ENCODE measurements at places on chromosomes 12 and 14.

- no peak for DNase-seq
Observed at GRCh38 chr14:57495416-57495815, 1.8 kb upstream of the CCDC198 start.

DNA sequence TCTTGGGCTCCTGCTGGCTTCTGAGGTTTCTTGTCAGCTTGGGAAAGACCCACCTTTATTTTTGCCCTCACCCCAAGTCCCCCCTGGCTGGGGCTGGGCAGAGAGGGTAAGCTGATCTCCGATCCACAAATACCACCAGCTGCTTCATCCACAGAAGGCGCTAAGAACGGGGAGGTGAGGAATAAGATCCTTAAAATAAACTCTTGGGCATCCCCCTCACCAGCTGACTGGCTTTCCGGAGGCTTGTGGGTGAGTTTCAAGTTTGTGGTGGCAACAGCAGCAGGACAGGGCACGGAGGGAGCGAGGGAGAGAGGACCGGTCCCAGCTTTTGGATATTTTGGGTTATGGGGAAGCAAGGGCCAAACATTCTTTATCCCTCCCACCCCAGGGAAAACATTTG, 20.8 kb upstream of the HSPB8 start:
- DNase-seq, result no peak

DNA sequence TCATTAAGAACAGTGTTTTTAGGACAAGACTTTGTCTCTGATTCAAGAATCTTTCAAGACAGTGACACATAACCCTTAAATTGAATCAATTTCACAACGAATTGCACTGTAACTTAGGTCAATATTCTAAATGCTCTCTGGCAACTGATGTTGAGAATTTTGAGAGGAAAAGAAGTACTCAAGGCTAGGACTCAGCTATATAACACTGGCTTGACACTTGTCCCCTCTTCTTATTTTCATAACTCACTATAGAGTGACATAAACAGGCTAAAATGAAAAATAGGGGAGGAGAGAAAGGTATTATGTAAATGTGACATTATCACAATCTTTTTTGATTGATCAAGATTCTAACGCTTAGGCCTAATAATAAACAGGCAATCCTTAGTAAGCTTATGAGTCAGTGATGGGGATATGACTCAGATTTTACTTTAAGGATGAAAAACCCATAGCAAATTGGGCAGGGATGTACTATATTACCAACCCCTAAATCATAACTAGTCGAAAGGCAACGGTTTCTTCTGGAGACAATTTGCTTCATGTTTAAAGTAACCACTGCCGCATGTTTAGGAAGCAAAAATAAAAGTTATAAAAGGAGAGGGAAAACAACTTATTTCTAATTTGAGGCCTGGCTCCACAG, 10.9 kb downstream of the BTG1 start:
- DNase-seq, result no peak

GRCh38 chr14:54646626-54647025, 79.7 kb downstream of the SAMD4A start:
- no peak for DNase-seq

DNA sequence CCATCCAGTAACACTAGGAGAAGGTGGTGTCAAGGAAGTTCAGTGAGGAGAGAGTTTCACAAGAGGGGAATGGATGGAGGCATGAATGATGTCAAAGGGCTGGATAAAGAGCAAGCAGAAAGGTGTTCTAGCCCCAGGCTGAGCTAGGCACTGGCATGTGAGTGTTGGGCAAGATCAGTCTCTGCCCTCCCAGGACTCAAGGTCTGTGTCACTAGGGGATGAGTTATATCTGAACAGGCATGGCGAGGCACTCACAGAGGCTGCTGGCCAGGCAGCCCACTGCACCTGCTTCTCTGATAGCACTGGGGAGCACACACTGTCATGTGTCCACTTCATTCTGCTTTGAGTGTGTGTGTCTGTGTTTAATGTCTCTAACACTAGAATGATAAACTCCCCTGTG, 903.8 kb downstream of the BCL11B start:
- no peak for DNase-seq

- no peak for DNase-seq
Observed at GRCh38 chr14:90444077-90444696, 47.4 kb downstream of the CALM1 start.

GRCh38 chr14:49767571-49768300, at the start of gene KLHDC2:
KLHDC2 (plus strand) TSS chr14:49768153; CDS start chr14:49768469, 316 bp downstream.
- peak; percentile 87 for DNase-seq

- no peak for DNase-seq
Observed at GRCh38 chr12:105223884-105224283, 12.1 kb downstream of the APPL2 start.

- no peak for DNase-seq
Observed at GRCh38 chr12:48824112-48824511, 5.8 kb downstream of the CACNB3 start.

DNA sequence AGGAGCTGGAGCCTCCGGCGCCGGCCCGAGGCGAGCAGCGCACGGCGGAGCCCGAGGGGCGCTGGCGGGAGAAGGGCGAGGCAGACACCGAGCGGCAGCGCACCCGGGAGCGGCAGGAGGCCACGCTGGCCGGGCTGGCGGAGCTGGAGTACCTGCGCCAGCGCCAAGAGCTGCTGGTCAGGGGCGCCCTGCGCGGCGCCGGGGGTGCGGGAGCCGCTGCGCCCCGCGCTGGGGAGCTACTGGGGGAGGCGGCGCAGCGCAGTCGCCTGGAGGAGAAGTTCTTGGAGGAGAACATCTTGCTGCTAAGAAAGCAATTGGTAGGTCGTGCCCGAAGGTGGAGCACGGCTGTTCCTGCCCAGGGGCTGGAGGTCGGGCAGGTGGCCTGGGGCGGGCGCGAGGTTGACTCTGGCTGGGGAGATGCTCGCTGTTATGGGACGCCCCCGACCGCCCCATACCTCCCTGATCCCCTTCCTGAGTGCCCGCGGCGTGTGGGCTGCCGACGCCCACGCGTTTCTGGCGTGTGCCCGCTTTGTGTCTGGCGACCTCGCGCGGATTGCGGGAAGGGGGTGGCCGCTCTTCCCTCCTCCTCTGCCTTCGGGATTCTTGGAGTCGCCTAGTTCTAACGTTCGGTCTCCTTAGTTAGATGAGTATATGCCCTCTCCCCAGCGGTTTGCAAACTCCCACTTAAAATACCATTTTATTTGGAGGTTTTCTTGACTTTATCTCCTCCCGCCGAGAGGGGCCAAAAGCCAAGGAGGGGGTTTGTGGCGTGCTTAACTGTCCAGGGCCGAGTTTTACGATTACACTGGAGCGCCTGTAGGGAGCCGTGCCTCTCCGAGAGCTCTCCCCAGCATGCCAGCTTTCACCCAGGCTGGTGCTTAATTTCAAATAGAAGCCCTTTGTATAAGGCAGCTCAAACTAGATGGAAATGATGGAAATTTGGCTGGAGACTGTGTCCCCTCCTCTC, 752 bp downstream of the DACT1 start:
- DNase-seq, result peak; percentile 32

DNA sequence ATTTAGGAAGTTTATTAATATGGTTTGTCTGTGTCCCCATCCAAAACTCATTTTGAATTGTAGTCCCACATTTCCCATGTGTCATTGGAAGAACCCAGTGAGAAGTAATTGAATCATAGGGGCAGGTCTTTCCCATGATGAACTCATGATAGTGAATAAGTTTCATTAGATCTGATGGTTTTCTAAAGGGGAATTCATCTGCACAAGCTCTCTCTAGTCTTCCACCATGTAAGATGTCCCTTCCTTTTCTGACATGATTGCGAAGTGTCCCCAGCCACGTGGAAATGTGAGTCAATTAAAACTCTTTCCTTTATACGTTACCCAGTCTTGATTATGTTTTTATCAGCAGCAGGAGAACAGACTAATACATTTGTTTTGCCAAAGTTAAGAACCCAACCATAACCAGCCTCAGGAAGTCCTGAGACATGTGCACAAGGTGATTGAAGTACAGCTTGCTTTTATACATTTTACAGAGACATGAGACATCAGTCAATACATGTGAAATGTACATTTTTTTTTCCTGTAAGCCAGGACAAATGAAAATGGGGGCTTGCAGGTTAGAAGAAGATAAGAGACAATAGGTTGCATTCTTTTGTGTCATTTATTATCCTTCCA, 1136.7 kb downstream of the TMEM121 start:
- no peak for DNase-seq

GRCh38 chr12:47323802-47324201, 244.0 kb upstream of the AMIGO2 start:
- DNase-seq, result no peak

GRCh38 chr12:19404242-19404880, 34.9 kb upstream of the AEBP2 start:
- DNase-seq, result no peak

GRCh38 chr12:24915501-24915900, 33.4 kb downstream of the BCAT1 start:
- DNase-seq, result no peak

- peak; percentile 62 for DNase-seq
Observed at GRCh38 chr12:38904537-38905479, 583 bp downstream of the CPNE8 start.

- no peak for DNase-seq
Observed at GRCh38 chr12:38350342-38351174, 34.0 kb downstream of the ALG10B start.

GRCh38 chr12:64566831-64567517, 43.3 kb upstream of the RASSF3 start:
- no peak for DNase-seq

DNA sequence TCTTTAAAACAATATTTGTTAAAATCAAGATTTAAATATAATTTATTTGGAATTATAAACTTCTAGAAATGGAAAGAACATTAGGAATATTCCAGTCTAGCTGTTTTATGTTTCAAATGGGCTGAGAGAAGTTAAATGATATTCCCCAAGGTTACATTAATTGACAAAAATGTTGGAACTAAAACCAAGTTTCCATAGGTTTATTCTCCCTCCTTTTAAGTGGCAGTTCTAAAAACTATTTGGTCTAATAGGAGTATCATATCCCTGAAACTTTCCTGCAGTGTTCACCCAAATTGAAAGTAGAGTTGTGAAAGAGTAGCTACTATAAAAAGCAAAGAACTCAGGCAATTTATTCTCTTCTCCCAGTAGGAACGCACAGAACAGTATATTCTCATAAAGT, 1185.5 kb downstream of the LRFN5 start:
- DNase-seq, result no peak

- no peak for DNase-seq
Observed at GRCh38 chr12:131223171-131223761, 269.6 kb downstream of the ADGRD1 start.

DNA sequence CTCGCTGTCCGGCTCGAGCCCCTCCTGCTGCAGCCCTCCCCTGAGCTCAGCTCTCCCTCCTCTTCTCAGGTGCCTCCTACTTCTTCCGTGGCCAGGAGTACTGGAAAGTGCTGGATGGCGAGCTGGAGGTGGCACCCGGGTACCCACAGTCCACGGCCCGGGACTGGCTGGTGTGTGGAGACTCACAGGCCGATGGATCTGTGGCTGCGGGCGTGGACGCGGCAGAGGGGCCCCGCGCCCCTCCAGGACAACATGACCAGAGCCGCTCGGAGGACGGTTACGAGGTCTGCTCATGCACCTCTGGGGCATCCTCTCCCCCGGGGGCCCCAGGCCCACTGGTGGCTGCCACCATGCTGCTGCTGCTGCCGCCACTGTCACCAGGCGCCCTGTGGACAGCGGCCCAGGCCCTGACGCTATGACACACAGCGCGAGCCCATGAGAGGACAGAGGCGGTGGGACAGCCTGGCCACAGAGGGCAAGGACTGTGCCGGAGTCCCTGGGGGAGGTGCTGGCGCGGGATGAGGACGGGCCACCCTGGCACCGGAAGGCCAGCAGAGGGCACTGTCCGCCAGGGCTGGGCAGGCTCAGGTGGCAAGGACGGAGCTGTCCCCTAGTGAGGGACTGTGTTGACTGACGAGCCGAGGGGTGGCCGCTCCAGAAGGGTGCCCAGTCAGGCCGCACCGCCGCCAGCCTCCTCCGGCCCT, 22.8 kb downstream of the MMP17 start:
- DNase-seq, result peak; percentile 49

- no peak for DNase-seq
Observed at GRCh38 chr12:19451196-19451595, 11.9 kb downstream of the AEBP2 start.

GRCh38 chr14:71742485-71742884, 189.7 kb upstream of the RGS6 start:
- no peak for DNase-seq

DNA sequence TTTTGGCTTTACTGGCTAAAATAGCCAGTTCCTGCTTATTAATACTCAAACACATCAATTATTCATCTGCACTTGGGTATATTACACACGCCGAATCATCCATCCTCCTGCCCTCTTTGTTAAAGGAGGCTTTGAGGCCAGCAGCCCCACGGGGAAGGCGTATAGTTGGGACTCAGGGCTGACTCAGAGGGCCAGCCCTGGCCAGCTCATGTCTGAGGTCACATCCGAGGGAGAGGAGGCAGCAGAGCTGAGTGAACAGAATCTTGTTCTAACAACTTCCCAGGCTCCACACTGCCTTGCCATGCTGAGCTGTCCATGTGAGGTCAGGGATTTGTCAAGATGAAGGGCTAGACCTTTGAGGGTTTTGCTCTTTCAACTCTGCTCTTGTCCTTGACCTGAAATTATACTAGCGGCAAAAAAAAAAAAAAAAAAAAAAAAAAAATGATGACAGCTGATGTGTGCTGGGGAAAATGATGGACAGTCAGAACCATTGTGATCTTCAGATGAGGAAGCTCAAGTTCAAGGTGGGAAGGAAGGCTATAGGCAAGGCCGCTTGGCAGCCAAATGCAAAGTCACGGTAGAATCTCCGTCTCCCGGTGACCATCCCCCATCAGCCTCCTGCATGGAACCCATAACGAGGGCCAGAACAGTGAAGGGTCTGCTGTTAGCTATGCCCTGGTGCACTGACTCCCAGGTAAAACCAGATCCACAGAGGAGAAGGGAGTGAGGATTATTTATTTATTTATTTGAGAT, 12.5 kb upstream of the MARK3 start:
- no peak for DNase-seq

- DNase-seq, result no peak
Observed at GRCh38 chr12:101967506-101967905, 90.1 kb downstream of the DRAM1 start.

- DNase-seq, result no peak
Observed at GRCh38 chr12:30988086-30988485, 61.5 kb downstream of the TSPAN11 start.

GRCh38 chr12:56163533-56164344, 5.6 kb downstream of the MYL6 start:
- no peak for DNase-seq

DNA sequence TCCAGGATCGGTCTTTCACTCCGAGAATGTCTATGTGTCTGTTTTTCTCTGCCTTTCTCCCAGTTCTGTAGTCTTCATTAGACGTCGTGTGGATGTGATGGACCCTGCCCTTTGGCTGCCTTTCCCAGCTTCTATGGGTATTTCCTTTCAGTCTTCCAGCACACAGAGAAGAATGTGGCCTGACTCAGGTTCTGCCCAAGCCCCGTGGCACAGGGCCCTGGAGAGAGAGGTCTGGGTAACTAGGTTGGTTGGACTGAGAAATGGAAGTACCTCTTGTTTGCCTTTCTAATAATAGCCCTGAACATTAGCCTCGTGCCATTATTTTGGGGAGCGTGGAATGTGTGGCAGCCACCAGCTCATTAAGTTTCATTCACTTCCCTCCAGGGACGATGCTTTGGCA, 3.8 kb downstream of the FOXJ2 start:
- DNase-seq, result no peak

- no peak for DNase-seq
Observed at GRCh38 chr14:101500681-101501080, 60.6 kb upstream of the DIO3 start.

GRCh38 chr12:96807741-96808140, 99.3 kb upstream of the NEDD1 start:
- no peak for DNase-seq
